Large intestine (tissue), 12 donors: ENCODE measurements at places on chromosomes 5 and 9.
A peak's percentile ranks its signal among the peaks of the same experiment; 100 is the strongest.

DNA sequence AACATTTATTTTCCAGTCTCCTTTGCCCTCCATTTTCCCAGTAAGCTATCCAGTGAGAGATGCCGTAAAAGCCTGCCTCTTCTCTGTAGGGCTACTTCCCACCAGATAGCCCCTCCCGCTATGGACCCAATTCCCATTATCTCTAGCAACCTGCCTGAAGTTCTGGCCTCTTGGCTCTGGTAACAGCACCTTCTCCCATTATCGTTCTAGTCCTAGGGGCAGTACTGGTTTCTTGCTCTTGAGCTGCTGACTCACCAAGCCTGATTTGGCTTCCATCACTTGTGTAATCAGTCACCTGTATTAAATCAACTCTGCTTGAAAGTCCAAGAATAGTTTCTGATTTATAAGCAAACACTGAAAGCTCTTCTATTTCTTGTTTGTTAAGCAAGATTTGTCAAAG lies 42.8 kb upstream of the PARP8 start:
- no peak overlapping the region for H3K4me3 ChIP-seq
- H3K36me3 ChIP-seq: no peaks in the 10 kb centered on the region
- no peak overlapping the region for H3K27ac ChIP-seq
- DNase-seq: no peak
- H3K27me3 ChIP-seq: no peaks in the 10 kb centered on the region

DNA sequence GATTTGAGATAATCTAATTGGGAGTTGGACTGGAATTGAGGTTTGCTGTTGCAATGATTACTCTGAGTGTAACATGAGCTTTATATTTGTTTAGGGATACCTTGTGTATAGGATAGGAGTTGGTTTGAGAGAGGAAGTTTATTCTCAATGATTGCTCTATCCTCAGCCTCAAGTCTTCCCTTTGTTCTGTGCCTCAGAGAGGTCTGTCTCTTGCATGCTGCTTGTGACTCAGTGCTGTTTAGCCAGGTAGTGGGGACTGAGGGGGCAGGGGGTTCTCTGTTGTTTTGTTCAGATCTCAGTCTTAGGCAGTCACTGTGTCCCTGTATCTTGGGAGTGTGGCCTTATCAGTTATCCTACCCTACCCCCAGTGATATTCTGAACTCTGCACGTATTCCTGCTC lies 192.1 kb downstream of the SPATA31D1 start:
- H3K4me3 ChIP-seq: no peak overlapping the region
- H3K4me1 ChIP-seq: no peaks in the 10 kb centered on the region

- no peak for DNase-seq
- peaks cover 3% of the 10 kb centered on the region for H3K27me3 ChIP-seq
- no peaks in the 10 kb centered on the region for H3K4me1 ChIP-seq
- H3K36me3 ChIP-seq: no peaks in the 10 kb centered on the region
These were observed 77.8 kb downstream of the FSTL4 start for GRCh38 chr5:133534566-133534965.

- peaks cover 34% of the 10 kb centered on the region for H3K4me1 ChIP-seq
- DNase-seq: peak; percentile 53
- no peak overlapping the region for H3K4me3 ChIP-seq
- H3K27ac ChIP-seq: no peak overlapping the region
- H3K27me3 ChIP-seq: peaks cover 27% of the 10 kb centered on the region
These were observed 3.9 kb downstream of the VCAN start for GRCh38 chr5:83475391-83475863.

GRCh38 chr9:136306211-136307208 lies 2.6 kb upstream of the CCDC187 start:
- no peak for DNase-seq
- no peak overlapping the region for H3K4me3 ChIP-seq
- H3K27me3 ChIP-seq: no peaks in the 10 kb centered on the region
- H3K36me3 ChIP-seq: no peaks in the 10 kb centered on the region

- H3K27ac ChIP-seq: peak overlapping the region; percentile 3
- H3K4me3 ChIP-seq: no peak overlapping the region
- DNase-seq: peak; percentile 24
- no peaks in the 10 kb centered on the region for H3K36me3 ChIP-seq
- no peaks in the 10 kb centered on the region for H3K27me3 ChIP-seq
These were observed 340.8 kb downstream of the DTWD2 start for GRCh38 chr5:118647587-118647986.

DNA sequence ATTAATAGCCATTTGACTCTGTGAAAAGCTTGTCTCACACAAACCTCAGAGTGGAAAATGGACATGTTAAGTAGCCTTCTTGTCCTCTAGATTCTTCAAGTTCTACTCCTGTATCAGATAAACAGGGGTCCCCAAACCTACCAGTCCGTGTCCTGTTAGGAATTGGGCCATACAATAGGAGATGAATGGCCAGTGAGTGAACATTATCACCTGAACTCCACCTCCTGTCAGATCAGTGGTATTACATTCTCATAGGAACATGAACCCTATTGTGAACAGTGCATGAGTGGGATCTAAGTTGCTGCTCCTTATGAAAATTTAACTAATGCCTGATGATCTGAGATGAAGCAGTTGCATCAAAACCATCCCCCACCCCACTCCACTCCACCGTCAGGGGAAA lies 136.3 kb downstream of the TMEM232 start:
- no peak overlapping the region for H3K4me3 ChIP-seq
- no peak overlapping the region for H3K27ac ChIP-seq
- DNase-seq: peak; percentile 35
- H3K4me1 ChIP-seq: peaks cover 3% of the 10 kb centered on the region

GRCh38 chr9:94084314-94084713 lies at the start of gene PTPDC1:
PTPDC1 (plus strand) TSS chr9:94084464; CDS start chr9:94084531, 67 bp downstream.
- H3K36me3 ChIP-seq: peaks cover 2% of the 10 kb centered on the region
- H3K4me3 ChIP-seq: no peak within 1 kb of the TSS
- H3K27ac ChIP-seq: no peak within 1 kb of the TSS
- DNase-seq: no peak
- no peaks in the 10 kb centered on the region for H3K27me3 ChIP-seq

DNA sequence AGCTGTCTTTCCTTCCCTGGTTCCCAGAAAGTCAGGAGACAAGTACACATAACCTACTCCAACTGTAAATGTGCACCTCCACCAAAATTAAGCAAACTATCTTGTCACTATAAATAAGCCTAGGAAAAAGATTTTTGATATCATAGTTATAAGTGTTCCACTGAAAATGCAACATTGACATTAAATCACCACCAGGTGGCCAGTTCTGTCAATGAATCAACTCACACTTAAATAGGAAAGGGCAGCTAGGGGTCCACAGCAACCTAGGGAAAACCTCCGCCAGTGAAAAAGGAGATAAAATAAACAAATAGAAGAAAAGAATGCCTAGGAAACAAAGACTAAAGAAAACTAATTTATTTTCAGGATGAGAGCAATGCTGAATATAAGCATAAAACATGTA lies 243.0 kb upstream of the PTPRD start:
- no peak overlapping the region for H3K27ac ChIP-seq
- no peaks in the 10 kb centered on the region for H3K36me3 ChIP-seq
- H3K4me1 ChIP-seq: no peaks in the 10 kb centered on the region
- no peak for DNase-seq
- H3K4me3 ChIP-seq: no peak overlapping the region

- no peaks in the 10 kb centered on the region for H3K27me3 ChIP-seq
- H3K27ac ChIP-seq: no peak overlapping the region
- DNase-seq: peak; percentile 43
- H3K36me3 ChIP-seq: no peaks in the 10 kb centered on the region
- H3K4me1 ChIP-seq: peaks cover 15% of the 10 kb centered on the region
- no peak overlapping the region for H3K4me3 ChIP-seq
These were observed 54.9 kb upstream of the ZSWIM6 start for GRCh38 chr5:61277190-61277589.

- peaks cover 5% of the 10 kb centered on the region for H3K4me1 ChIP-seq
- DNase-seq: no peak
- H3K27ac ChIP-seq: no peak overlapping the region
- H3K36me3 ChIP-seq: no peaks in the 10 kb centered on the region
These were observed 46.9 kb downstream of the AHRR start for GRCh38 chr5:368183-369084.

DNA sequence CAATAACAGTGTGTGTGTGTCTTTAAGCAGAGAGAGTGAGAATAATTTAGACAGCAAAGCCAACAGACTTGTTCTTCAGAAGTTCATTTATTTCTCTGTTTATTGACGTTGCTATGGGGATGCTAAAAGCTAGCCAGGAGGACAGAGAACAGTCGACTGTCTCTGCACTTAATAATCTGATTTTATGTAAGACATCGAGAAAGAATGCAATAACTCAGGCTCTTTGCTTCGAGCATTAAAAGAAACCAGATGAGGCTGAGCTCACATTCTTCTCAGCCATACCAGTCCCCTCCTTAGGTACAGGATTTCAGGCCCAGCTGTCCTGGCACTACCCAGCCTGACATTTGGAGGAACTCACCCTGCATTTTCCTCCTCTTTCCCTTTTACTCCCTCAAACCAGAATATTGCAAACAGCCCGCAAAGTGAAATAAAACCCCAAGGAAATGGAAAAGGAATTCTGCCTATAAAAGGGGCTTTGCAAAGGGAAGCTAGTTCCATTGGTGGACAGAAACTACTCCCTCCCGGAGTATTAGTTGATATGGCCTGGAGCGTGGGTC lies 44.5 kb upstream of the DPYSL3 start:
- peak overlapping the region; percentile 60 for H3K27ac ChIP-seq
- no peaks in the 10 kb centered on the region for H3K27me3 ChIP-seq
- peaks cover 6% of the 10 kb centered on the region for H3K4me1 ChIP-seq
- no peaks in the 10 kb centered on the region for H3K36me3 ChIP-seq

- H3K36me3 ChIP-seq: no peaks in the 10 kb centered on the region
- H3K27ac ChIP-seq: no peak overlapping the region
- no peaks in the 10 kb centered on the region for H3K27me3 ChIP-seq
- DNase-seq: no peak
- H3K4me1 ChIP-seq: no peaks in the 10 kb centered on the region
- H3K4me3 ChIP-seq: no peak overlapping the region
These were observed 694.3 kb downstream of the NR2F1-AS1 start for GRCh38 chr5:92886751-92887150.

GRCh38 chr9:116639251-116639741 lies 47.8 kb upstream of the TRIM32 start:
- no peaks in the 10 kb centered on the region for H3K36me3 ChIP-seq
- no peak for DNase-seq
- H3K27me3 ChIP-seq: no peaks in the 10 kb centered on the region
- no peak overlapping the region for H3K27ac ChIP-seq

DNA sequence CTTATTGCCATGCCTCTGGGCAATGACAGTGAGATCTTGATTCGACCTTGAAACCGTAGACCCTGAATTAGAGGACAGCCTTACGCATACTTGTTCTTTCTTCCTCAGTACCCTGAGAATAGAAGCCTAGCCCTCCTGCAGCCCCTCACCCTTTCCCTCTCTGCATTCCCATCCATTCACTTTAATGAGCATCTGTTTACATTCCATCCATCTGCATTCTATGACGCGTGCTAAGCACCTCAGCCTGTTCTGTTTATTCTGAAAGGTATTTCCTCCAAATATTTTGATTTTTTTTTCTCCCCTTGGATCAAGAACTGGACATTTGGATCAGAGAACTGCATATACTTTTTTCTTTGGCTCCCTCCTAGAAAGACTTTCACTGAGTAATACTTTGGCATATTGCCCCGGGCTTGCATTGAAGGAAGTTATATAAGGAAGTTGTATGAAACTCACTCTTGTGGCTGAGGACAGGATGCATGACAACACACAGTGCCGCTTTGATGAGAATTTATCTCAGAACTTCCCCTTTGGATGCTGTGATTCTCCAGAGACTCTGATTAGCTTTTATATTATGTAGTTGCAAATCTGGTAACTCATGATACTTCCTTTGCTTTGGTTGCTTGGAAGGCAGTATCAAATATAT lies 15.7 kb downstream of the TMEM8B start:
- peak; percentile 50 for DNase-seq
- peak overlapping the region; percentile 16 for H3K27ac ChIP-seq
- no peaks in the 10 kb centered on the region for H3K27me3 ChIP-seq
- H3K4me3 ChIP-seq: no peak overlapping the region
- H3K36me3 ChIP-seq: peaks cover 47% of the 10 kb centered on the region

DNA sequence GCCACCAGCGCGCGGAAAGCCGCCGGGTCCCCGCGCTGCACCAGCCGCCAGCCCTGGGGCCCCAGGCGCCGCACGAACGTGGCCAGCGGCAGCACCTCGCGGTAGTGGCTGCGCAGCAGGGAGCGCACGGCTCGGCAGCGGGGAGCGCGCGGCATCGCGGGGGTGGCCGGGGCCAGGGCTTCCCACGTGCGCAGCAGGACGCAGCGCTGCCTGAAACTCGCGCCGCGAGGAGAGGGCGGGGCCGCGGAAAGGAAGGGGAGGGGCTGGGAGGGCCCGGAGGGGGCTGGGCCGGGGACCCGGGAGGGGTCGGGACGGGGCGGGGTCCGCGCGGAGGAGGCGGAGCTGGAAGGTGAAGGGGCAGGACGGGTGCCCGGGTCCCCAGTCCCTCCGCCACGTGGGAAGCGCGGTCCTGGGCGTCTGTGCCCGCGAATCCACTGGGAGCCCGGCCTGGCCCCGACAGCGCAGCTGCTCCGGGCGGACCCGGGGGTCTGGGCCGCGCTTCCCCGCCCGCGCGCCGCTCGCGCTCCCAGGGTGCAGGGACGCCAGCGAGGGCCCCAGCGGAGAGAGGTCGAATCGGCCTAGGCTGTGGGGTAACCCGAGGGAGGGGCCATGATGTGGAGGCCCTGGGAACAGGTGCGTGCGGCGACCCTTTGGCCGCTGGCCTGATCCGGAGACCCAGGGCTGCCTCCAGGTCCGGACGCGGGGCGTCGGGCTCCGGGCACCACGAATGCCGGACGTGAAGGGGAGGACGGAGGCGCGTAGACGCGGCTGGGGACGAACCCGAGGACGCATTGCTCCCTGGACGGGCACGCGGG lies at the start of gene TERT:
TERT (minus strand) TSS at position 234 of the 815 bp plus-strand sequence; CDS start at position 155, 79 bp downstream.
- peak; percentile 58 for DNase-seq
- H3K4me1 ChIP-seq: peaks cover 9% of the 10 kb centered on the region
- no peak within 1 kb of the TSS for H3K27ac ChIP-seq
- H3K36me3 ChIP-seq: no peaks in the 10 kb centered on the region
- peak within 1 kb of the TSS; percentile 16 for H3K4me3 ChIP-seq

GRCh38 chr5:53783624-53784228 lies 223.3 kb downstream of the NDUFS4 start:
- DNase-seq: no peak
- no peak overlapping the region for H3K4me3 ChIP-seq
- H3K27me3 ChIP-seq: no peaks in the 10 kb centered on the region
- H3K36me3 ChIP-seq: no peaks in the 10 kb centered on the region
- H3K4me1 ChIP-seq: no peaks in the 10 kb centered on the region

- DNase-seq: no peak
- no peak overlapping the region for H3K27ac ChIP-seq
- H3K4me3 ChIP-seq: no peak overlapping the region
These were observed 28.4 kb downstream of the GZMK start for GRCh38 chr5:55052383-55052931.

GRCh38 chr9:121700832-121701419 lies 49.5 kb downstream of the DAB2IP start:
- peaks cover 3% of the 10 kb centered on the region for H3K27me3 ChIP-seq
- H3K4me1 ChIP-seq: peaks cover 10% of the 10 kb centered on the region
- H3K36me3 ChIP-seq: peaks cover 14% of the 10 kb centered on the region
- no peak for DNase-seq
- peak overlapping the region; percentile 2 for H3K4me3 ChIP-seq

- no peaks in the 10 kb centered on the region for H3K36me3 ChIP-seq
- H3K27ac ChIP-seq: no peak overlapping the region
- peak; percentile 23 for DNase-seq
- no peaks in the 10 kb centered on the region for H3K27me3 ChIP-seq
- H3K4me1 ChIP-seq: peaks cover 18% of the 10 kb centered on the region
- no peak overlapping the region for H3K4me3 ChIP-seq
These were observed 28.6 kb upstream of the SELENOP start for GRCh38 chr5:42840269-42840668.
